SK-MEL-5 (cell line): ENCODE measurements at places on chromosomes 12 and 14. TPM values are rescaled to one million over a fixed set of nuclear protein-coding genes. Genes with fewer than 3 reads are reported as not detected.

DNA sequence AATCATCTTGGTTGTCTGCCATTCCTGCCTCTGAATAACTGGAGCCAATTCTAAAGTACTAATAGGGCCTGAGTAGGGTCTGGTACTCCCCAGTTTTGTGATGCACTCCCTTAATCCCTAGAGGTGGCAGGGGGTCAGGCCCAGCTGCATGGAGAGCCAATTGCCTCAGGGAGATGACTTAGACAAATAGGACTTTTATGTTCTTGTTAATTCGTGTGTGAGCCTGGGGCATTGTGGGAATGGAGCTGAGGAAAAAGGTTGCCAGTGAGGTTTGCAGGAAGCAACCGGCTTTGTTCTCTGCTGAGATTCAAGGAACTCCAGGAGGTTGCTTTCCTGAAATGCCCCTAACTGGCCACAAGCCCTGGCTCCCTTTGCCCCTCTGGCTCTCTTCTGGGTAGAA lies 6.8 kb upstream of the DCD start:
- DNase-seq: peak; percentile 56

The DHRS2 gene
- total RNA-seq: 0.42 and 1.5 TPM in 2 replicates

- DNase-seq: no peak
Measured at GRCh38 chr12:104142543-104142942, 4.5 kb upstream of the NFYB start.

- no peak for DNase-seq
Measured at GRCh38 chr14:65840118-65840751, 427.7 kb downstream of the FUT8 start.

GRCh38 chr14:102323102-102323501 lies 3.6 kb downstream of the ZNF839 start:
- DNase-seq: peak; percentile 93

- DNase-seq: no peak
Measured at GRCh38 chr14:75753696-75754095, 92.7 kb downstream of the TTLL5 start.

The RPL36AL gene
- 302 and 321 TPM in 2 replicates for total RNA-seq
